ENCODE measurements at places on chromosomes 5 and 9.

- DNase-seq: peak; percentile 76
Observed at GRCh38 chr5:172716796-172717313, 54.1 kb downstream of the DUSP1 start.

DNA sequence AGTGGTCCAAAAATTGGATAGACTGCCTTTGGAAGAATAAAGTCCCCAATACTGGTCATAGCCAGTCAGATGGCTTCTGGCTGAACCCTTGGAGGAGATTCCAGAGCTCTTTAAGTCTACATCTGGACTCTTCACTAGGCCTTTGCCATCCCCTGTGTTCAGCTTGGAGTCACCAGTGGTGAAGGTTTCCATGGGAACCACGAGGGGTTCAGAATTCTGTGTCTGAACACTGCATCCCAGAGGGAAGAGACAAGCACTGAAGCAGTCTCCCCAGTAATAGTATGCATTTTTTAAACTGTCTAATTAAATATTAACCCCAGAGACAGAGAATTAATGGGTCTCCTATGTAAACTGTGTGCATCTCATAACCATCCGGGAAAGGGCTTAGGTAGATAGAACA is 38.2 kb downstream of the POU4F3 start:
- DNase-seq: no peak

- DNase-seq: no peak
Observed at GRCh38 chr9:136575626-136576268, 29.9 kb upstream of the NOTCH1 start.

DNA sequence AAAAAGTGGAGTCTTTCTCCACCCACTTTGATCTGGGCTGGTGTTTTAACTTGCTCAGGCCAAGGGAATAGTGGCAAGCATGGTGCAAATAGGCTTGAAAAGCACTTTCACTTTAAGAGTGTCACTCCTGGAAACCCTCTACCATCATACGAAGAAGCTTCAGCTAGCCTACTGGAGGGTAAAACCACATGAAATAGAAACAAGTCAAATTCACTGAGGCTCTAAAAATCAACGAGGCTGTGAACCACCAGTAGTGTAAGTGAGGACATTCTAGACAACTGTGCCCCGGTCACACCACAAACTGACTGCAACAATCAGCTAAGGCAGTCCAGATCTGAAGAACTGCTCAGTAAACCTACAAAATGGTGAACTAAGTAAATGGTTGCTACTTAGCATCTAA is 2366.3 kb upstream of the C9orf72 start:
- DNase-seq: no peak

DNA sequence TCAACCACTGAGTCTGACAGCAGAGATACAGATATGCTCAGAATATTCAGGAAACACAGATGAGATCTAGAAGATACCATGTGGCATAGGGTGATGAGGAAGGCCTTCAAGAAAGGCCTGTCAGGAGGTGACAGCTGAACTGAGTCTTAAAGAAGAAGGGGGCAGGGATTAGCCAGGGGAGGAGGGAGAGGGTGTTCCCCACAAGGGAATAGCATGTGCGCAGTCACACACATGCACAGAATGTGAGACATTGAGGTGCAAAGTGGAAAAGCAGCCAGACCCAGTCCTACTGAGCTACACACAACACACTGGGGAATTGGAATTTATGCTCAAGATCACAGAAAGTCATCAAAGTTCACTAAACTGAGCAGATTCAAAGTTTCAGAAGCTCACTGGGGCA is 3.0 kb upstream of the SLC25A48 start:
- no peak for DNase-seq

- DNase-seq: no peak
Observed at GRCh38 chr9:96420468-96421219, 2.5 kb upstream of the ZNF367 start.

DNA sequence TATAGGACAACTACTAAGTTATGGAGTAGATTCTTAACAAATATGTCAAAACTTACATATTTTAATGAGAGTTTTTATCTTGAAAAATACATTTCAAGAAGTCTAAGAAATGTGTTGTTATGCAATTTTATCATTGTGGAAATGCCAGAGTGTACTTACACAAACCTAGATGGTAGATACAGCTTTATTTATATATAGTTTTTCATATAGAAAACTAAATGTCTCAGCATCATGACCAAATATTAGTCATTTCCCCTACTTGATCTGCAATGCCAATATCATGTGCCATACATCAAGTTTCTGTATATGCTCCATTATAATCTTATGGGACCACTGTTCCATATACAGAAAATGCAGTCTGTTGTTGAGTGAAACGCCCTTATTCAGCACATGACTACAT is 28.7 kb downstream of the CAST start:
- DNase-seq: no peak

DNA sequence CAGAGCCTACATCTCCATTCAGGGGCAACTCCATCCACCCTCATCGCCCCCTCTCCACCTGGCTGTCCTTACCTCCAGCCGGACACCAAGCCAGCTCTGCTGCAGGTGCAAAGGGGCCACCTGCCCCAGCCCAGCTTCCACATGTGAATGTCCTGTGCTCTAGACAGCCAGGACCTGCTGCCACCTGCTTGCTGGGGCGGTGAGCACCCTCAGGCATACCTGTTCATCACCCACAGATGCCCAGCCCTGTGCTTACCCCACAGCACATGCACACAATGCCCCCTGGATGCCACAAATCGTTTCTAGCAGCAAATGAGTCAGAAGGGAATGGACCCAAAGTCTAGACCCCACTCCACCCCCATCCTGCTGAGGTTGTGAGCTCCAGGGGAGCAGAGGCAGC is 13.3 kb upstream of the NKD2 start:
- no peak for DNase-seq

- DNase-seq: no peak
Observed at GRCh38 chr9:137299938-137300337, 2.1 kb downstream of the NRARP start.

- no peak for DNase-seq
Observed at GRCh38 chr5:89498699-89499098, 615.7 kb upstream of the MEF2C start.

- no peak for DNase-seq
Observed at GRCh38 chr9:128643519-128644300, 12.9 kb downstream of the DYNC2I2 start.

GRCh38 chr5:3843706-3844105 is 248.1 kb downstream of the IRX1 start:
- DNase-seq: no peak

- no peak for DNase-seq
Observed at GRCh38 chr5:39502704-39503103, 77.9 kb upstream of the DAB2 start.

- no peak for DNase-seq
Observed at GRCh38 chr5:110916381-110917049, 155.0 kb upstream of the TSLP start.
